ENCODE measurements at places on chromosomes 2 and 18.

GRCh38 chr2:11767779-11768178 lies 21.3 kb downstream of the LPIN1 start:
- DNase-seq: no peak

GRCh38 chr2:118084491-118085089 lies 3.7 kb upstream of the INSIG2 start:
- DNase-seq: no peak

DNA sequence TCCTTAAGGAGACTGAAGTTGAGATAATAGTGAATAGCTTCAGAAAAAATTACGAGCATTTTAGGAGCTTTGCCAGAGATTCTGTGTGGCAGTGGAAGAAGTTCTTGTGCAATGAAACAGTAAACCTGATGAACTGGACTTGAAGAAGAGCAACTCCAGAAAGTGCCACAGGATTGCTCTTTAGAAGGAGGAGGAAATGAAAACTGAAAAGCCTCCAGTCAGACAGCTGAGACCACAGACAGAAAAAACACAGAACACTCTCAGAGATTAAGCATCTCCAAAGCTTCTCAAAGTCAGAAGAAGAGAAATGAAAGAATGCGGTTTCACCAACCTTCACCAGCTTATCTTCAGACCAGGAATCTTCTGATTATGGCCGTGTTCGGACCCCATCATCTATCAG lies 329.7 kb upstream of the CNTNAP5 start:
- no peak for DNase-seq

DNA sequence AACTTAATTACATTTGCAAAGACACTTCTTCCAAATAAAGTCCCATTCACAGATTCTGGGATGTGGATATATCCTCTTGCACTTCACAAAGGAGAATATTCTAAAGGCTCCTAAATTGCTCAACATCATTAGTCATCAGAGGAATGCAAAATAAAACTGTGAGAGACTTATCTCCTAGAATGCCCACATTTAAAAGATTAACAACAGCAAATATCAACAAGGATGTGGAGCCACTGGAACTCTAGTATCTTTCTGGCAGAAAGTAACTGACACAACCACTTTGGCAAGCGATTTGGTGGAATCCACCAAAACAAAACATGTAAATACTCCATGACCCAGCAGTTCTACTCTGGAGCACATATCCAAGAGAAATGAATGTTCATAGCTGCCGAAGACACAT lies 4.6 kb downstream of the NEU2 start:
- DNase-seq: no peak

- no peak for DNase-seq
Measured at GRCh38 chr18:10365021-10365500, 89.4 kb upstream of the APCDD1 start.

GRCh38 chr18:6251084-6251483 lies 163.6 kb downstream of the L3MBTL4 start:
- no peak for DNase-seq

GRCh38 chr2:112831946-112832840 lies 4.4 kb downstream of the IL1B start:
- DNase-seq: no peak

GRCh38 chr2:95043300-95044093 lies 18.0 kb downstream of the MAL start:
- DNase-seq: peak; percentile 54

DNA sequence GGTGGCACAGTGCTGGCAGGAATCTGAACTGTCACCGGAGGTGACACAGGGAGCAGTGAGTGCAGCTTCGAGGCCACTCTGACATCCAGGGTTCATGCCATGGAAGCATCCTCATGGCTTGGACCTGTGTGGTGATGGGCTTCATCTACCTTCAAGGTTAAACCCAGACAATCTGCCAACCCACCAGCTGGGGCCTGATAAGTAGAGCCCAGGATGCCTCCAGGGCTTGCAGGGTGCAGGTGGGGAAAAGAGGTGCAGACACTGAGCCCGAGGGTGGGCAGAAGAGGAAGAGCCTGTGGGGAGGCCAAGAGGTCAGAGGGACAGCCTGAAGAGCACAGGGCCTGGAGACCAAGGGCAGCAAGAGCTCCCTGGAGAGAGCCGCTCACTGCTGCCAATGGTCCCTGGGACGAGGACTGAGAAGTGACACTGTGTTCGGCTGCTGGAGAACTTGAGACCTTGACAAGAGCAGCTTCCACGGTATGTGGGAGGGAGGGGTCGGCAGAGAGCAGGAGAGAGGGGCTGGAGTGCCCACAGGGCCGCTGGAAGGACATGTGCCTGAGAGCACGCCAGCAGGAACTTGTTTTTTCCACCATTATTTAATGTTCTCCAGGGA lies 8.1 kb upstream of the HES6 start:
- DNase-seq: no peak

DNA sequence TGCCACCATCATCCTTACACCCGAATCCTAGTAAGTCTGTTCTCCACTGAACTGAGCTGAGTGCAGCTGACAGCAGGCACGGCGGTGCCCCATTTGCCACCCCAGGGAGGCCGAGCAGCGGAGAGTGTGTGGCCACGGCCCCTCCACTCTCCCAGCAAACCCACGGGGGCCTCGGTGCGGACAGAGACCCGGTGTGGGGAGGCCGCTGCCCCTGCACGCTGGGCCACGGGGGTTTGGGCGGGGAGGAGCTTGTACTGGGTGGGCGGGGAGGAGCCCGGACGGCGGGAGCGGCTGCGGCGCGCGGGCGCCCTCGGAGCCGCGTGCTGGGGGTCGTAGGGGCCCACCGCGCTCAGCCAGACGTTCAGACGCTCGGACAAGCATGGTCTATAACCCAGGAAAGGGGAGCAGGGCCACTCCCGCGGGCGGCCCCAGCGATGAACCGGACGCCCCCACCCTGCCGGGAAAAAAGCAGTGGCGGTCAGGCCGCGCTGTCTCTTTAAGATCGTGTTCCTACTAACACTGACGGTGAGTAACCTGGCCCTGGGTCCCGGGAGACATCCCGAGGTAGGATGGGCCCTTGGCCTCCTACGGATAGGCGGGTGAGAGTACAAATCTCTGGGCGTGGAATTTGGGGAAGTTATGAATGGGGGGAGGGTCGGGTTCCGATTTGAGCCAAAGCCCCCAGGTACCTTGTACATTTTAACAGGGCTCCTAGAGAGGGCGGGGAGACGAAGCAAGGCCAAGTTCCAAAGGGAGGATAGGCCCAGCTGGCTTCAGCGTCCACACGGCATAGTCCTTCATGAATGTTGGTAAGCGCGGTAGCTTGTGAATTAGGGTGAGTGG lies at the start of gene ITPRIPL1:
TSS of gene ITPRIPL1 (plus strand) at position 277 of the 843 bp plus-strand sequence. CDS start at position 800, 523 bp downstream.
- no peak for DNase-seq

GRCh38 chr18:25503567-25504081 lies 151.7 kb upstream of the ZNF521 start:
- peak; percentile 12 for DNase-seq

DNA sequence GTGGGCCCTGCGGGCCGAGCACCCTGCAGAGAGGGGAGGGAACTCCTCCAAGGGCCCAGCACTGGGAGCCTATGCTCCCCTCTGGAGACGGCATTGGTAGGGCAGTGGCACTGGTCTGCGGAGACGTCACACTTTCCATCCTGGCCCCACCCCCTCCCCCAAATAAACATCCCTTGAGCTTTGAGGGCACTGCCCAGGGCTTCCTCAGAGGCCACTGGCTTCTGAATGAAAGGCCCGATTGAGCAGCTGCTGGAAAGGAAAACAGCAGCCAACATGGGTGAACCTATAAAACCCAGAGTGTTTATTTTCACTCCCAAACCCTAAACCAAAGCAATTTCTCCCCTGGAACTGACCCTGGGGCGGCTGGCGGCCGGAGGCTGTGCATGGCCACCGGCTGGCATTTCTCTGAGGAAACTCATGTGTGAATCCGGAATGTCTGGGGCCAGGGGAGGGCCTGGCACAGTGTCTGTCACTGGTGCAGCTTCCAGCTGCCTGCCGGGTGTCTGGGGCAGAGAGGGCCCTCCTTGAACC lies 138.9 kb downstream of the DYSF start:
- no peak for DNase-seq

GRCh38 chr2:233256048-233256447 lies 4.6 kb downstream of the ATG16L1 start:
- DNase-seq: no peak

DNA sequence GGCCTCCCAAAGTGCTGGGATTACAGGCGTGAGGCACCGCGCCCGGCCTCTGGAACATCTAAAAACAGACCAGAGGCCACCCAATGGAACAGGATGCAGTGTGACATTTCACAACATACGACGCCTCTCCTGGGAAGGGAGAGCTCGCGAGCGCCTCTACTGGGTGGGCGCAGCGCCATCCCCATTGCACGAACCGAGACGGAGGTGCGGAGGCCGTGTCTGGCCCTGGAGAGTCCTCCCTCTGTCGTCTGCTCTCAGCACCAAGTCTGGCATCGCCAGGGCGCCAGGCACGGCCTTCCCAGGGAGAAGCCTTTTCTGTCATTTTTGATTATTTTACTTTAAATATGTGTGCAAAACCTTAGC lies 9.4 kb upstream of the GBX2 start:
- DNase-seq: no peak

- no peak for DNase-seq
Measured at GRCh38 chr2:204279819-204280218, 265.5 kb upstream of the PARD3B start.

DNA sequence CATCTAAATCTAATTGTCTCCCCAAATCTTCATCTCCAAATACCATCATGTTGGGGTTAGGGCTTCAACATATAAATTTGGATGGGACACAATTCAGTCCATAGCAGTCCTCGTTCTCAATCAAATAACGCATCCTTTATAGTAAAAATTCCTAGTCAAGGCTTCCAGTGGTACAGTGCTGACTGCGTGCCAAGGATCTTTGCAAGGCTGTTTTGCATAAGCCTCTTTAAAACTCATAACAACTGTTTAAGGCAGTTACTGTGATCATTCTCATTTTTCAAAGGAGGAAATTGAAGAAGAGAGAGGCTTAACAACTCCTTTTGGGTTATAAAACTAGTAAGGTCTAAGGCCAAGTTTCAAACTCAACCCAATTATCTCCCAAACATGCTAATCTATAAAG lies 666.9 kb downstream of the NYAP2 start:
- DNase-seq: no peak

DNA sequence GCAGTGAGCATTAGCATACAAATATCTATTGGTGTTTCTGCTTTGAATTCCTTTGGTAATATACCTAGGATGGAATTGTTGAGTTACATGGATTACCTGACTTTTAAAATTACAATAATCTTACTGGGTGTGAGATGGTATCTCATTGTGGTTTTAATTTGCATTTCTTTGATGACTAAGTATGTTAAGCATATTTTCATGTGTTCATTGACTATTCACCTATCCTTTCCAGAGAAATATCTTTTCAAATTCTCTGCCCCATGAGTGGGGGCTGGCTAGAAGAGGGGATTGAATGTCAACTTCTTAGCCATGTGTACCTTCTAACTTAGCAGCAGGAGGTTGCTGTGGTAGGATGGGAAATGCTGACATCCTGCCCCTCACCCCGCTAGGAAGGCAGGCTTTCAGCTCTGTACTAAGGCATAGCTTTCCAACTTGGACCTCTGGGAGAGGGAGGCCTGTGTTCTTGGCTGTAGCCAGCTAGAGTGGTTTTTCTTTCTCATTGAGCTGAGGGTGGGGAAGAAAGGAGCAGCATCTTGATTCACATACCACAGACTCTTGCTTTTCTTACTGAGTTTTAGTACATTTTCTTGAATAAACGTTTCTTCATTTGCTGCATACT lies 63.3 kb upstream of the TTC27 start:
- DNase-seq: no peak

GRCh38 chr2:127080938-127081755 lies 25.8 kb downstream of the BIN1 start:
- DNase-seq: no peak

GRCh38 chr18:74397572-74397971 lies 59.5 kb downstream of the DIPK1C start:
- peak; percentile 9 for DNase-seq

DNA sequence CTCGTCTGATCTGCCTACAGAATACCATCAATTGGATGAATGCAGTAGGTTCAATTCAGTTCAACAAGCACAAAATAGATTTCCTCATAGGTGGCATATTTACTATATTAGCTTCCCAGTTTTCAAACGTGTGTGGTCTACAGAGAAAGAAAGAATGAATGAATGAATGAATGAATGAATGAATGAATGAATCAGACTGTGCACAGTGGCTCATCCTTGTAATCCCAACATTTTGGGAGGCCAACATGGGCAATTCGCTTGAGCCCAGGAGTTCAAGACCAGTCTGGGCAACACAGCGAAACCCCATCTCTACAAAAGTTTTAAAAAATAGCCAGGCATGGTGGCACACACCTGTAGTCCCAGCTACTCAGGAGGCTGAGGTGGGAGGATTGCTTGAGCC lies 94.9 kb downstream of the TRABD2A start:
- no peak for DNase-seq

GRCh38 chr2:98027538-98027937 lies 31.8 kb upstream of the TMEM131 start:
- DNase-seq: no peak

DNA sequence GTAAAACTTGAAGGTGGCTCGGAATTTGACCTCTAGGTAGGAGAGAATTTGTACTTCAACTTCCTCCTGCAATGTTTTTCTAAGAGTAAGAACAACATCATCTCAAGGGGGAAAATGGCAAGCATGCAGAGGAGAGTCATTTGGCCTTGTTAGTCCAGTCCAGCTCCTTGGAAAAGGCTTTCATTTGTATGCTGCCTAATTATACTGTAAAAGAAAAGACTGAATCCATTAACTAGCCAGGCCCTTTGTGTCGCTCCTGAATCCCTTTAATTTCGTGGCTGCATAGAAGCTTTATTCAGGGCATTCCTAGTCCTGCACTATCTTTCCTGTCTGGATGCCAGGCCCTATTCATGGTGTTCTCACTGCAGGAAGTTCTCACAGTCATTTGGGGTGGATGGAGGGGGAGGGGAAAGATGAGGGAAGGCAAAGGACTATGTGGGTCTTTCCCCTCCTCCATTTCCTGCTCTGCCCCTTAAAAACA lies 36.0 kb downstream of the PHLPP1 start:
- peak; percentile 54 for DNase-seq

GRCh38 chr2:774436-774835 lies 97.2 kb upstream of the TMEM18 start:
- DNase-seq: peak; percentile 44

- DNase-seq: no peak
Measured at GRCh38 chr2:116098049-116098448, 1655.6 kb downstream of the DPP10 start.

DNA sequence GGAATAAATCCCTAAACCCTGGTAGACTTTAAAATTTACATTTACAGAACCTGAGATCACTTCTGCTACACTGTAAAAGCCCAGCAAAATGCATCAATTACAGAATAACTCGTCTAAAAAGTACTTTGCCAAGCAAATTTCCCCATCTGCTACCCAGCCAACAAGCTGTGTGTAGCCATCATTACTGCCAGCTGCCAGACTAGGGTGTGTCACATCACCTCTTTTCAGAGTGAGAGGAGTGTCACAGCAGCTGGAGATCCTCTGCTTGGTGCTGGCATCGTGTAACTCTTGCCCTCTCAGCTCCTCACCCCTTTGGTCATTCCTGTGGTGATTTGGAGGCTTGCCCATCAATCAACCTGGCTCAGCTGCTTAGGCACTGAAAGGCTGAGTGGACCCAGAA lies 340.4 kb upstream of the MMADHC start:
- peak; percentile 76 for DNase-seq
